ENCODE measurements at places on chromosomes 7 and 10.

DNA sequence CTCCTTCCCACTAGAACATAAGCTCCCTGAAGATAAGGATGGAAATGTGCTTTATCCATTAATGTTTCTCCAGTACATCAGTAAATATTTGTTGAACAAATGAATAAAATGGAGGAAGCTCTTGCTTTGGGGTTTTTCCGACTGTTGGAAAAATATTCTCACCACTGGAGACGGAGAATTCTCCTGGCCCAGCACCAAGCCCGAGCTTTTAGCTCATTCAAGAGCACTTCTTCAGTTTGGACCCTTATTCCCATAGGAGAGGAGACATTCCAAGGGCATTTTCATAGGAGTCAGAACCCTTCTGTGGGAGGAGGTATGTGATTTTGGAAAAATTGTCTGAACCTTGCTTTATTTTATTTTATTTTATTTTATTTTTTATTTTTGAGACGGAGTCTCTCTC, 21.0 kb downstream of the SUFU start:
- DNase-seq = no peak

DNA sequence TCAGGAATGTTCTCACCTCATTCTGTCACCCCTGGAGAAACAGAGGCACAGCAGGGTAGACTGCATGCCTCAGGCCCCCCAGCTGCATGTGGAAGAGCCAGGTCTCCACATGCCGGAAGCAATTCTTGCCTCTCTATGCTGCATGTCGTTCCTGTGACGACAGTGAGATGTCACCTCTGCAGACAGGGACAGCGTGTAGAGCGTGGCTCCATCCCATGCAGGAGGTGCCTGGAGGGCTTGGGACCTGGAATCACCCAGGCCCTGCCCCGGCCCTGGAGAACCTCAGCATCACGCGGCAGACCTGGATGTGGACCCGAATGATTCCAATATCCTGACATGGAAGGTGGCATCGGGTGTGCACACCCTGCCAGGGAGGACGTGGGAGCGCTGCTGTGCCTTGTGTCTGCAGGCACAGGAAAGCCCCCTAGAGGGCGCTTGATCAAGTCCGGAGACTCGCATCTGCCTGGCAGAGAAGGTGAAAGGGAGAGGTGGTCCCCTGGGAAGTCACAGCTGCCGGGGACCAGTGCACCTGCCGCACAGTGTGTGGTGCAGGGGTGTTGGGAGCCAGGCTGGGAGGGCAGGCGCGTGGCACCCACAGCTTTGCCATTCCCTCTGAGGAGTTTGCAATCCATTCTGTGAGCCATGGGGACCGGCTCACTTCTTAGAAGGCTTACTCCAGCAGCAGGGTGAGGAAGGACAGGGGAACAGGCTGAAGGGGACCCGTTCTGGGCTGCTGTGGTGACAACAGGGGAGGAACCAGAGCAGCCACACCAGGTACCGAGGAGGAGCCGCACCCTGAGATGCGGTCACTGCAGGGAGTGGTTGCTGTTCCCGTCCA, 45.3 kb upstream of the EN2 start:
- peak; percentile 64 for DNase-seq

- no peak for DNase-seq
Measured at GRCh38 chr10:128324058-128324827, 198.0 kb upstream of the MKI67 start.

DNA sequence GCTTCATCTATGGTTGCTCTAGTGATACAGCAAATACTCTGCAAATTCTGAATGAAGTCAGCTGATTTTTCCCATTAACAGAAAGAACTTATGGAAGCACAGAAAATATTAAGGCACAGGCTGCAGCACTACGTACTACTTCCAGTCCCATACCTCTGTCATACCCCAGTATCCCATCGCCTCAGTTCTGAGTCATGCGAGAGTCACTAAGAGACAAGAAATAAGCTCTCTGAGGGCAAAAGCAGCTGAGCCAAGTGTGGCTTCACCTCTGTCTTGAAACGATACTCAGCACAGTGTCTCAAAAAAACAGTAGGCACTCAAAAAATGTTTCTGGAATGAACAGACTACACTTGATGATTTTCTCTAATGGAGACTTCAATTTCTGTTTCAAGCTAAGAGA, 48.2 kb downstream of the EZH2 start:
- DNase-seq = no peak

DNA sequence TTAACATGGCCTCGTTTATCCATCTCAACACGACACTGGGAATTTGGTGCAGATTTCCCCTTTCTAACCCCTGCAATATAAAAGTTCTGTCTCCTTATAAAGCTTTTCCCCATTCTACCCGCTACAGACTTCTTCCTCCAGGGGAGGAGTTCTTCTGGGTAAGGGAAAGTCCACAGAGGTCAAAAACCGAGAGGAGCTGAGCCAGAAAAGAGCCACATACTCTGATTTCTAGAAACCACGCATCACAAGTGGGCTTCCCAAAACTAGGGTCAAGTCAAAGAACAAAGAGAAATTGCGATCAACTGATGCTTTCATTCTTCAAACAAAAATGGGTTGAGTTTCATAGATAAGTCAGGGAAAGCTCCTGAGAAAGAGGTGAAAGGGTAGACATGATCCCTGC, 6.8 kb downstream of the IL6 start:
- DNase-seq = no peak

DNA sequence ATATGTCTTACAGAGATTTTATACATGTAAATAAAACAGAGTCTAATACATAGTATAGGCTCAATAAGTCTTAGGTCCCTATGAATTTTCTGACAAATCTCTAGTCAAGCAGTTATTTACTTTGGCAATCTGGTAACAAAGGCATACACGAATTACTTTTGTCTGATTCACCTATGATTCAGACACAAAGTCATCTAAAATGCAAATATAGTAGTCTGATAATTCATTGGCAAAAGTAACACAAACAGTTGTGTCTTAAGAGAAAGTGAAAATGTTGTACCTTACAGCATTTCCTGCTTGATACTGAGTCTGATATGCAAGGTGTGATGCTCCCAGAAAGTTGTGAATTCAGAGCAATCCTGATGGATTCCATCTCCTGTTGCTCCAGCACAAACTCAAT, 209.4 kb upstream of the PRSS1 start:
- no peak for DNase-seq

- no peak for DNase-seq
Measured at GRCh38 chr7:115058726-115059125, 136.8 kb downstream of the MDFIC start.

- DNase-seq = no peak
Measured at GRCh38 chr7:15801041-15801440, 114.6 kb upstream of the MEOX2 start.

GRCh38 chr7:99368750-99369389, 5.7 kb upstream of the ARPC1B start:
- no peak for DNase-seq

DNA sequence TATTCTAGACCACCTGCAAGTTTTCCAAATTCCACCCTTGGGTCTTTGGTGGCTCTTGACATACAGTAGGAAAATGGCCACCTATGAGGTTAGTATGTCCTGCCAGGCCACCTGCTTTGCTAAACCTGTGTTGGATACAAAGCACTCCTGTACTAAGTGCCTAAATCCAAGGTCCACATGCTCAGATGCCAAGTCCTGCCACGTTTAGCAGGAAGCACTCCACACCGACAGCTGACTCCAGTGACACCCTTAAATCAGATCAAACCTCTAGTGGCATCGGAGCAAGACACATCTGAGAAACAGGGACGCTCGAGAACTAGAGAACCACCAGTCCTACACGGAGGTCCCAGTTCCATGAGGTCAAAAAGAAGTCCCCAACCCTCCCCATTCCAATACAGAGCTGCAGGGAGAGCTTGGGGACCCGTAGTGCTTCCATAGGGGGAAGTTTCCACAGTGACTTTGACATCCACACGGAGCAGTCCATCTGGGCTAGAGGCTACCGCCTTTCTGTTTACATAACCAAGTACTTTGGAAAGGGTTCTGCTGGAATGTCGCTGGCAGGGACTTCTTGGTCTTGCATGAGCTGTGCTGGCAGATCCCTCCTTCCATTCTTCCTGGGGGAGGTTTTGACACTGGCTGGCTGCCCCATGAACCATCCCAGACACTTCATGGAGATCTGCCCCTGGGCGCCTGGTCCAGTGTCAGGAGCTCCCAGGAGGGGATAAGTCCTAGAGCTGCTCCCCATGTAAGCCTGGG, 290.6 kb downstream of the PRPF18 start:
- no peak for DNase-seq

DNA sequence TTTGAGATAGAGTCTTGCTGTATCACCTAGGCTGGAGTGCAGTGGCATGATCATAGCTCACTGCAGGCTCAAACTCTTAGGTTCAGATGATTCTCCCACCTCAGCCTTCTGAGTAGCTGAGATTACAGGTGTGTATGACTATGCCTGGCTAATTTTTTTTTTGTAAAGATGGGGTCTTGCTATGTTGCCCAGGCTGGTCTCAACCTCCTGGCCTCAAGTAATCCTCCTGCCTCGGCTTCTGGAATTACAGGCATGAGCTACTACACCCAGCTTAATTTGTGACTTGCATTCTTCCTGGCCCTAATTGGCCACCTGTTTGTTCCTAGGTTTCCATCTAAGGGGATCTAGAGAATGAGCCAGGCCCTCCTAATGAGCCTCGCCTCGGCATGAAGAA, 9.3 kb downstream of the ARHGAP22 start:
- no peak for DNase-seq

DNA sequence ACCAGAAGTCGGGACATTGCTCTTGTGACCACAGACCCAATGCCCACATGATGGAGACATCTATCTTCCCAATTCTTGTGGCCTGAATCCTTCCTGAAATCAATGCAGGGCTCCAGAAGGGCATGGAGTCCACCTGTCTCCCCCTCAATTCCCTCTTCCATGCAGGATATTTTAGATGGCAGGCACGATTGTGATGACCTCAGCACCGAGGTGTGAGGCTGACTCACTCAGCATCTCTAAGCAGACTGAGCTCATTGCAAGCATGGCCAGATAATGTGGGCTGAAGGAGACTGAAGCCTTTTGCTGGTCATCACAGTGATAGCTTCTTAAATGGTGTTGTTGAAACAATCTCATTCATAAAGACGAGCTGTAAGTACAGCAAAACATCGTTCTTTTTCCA, 374.9 kb upstream of the PODXL start:
- DNase-seq = no peak

GRCh38 chr7:157270060-157270444, 66.8 kb upstream of the DNAJB6 start:
- no peak for DNase-seq

DNA sequence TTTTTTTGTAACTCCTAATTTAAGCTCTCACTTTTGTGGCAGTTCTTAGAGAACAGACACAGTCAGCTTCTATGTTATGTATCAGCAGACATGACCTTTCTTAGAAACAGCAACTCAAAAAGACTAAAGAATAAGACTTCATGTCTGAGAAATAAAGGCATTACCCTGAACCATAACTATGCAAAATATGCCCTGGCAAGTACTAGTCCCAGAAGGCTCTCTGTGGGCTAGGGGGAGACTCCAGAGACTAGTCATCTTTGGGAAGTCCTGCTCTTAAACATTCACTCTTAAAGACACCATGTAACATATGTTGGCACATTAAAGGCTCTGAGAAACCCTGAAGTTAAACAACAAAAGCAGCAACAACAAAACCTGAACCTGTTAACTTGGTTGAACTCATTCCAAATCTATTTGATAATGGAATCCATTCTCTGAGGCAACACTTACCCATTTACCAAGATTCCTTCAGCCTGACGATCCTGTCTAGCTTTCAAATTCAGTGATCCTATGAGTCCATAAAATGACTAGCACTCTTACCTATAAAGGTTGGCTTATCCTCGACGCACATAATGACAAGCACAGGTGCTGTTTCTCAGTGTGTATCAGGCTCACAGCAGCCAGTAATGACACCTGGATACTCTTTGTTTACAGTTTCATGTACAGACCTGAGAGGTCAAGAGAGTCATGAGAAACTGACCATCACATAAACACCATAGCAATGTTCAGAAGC, 62.3 kb downstream of the OSBPL3 start:
- DNase-seq = no peak

DNA sequence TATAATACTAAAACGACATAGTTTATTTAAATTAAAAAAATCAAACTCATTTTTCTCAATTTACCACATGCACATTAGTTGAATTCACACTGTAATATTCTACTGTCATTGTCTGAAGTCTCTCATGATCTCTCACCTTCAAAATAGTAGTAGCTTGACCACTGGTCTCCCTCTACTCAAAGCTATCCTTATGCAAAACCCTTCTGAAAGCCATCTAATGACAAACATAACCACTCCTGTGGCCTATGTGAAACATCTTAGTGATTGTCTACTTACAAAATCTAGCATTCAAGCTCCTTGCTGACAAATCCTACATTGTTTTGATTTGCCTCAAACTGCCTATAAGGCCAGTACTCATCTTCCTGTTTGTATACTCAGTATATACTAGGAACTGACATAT, 606.0 kb upstream of the GHITM start:
- no peak for DNase-seq

GRCh38 chr10:93083743-93084539, 10.2 kb downstream of the CYP26A1 start:
- no peak for DNase-seq

- peak; percentile 26 for DNase-seq
Measured at GRCh38 chr7:120421151-120421651, 148.2 kb downstream of the KCND2 start.

GRCh38 chr10:68471063-68471585, 649 bp downstream of the DNA2 start:
- DNase-seq = no peak

- no peak for DNase-seq
Measured at GRCh38 chr10:86799188-86799845, 42.9 kb downstream of the BMPR1A start.

DNA sequence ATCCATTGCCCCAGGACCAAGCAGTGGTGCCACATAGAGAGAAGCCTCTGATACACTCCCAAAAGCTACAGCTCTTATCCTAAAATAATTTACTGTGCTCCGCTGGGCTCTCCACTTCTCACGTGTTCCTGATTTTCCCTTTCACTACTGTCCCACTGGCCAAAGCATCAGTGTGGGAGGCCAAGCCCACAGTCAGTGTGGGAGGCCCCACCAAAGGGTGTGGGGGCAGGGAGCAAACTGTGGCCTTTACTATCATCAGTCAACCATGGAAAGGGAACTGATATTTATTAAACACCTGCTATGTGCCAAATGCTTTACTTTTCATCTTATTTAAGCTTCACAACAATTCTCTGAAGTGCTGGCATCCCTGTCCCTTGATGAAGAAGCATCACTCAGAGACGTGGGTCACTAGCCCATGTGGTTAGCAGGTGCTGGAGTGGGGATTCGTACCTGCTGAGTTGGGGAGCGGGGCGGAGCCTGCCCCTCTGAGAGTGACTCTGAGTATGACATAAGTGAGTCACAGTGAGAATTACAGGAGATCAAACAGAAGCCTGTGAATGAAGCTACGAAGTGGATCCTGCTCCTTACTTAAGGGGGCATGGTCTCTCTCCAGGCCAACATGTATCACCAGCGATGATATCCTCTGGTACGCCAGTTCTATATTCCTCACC, 50.4 kb downstream of the PYROXD2 start:
- DNase-seq = no peak

- DNase-seq = no peak
Measured at GRCh38 chr7:150435390-150436073, 14.9 kb upstream of the GIMAP8 start.

GRCh38 chr10:101237982-101238731, 8.9 kb upstream of the LBX1 start:
- DNase-seq = no peak
